ENCODE measurements at places on chromosomes 5 and 9.

DNA sequence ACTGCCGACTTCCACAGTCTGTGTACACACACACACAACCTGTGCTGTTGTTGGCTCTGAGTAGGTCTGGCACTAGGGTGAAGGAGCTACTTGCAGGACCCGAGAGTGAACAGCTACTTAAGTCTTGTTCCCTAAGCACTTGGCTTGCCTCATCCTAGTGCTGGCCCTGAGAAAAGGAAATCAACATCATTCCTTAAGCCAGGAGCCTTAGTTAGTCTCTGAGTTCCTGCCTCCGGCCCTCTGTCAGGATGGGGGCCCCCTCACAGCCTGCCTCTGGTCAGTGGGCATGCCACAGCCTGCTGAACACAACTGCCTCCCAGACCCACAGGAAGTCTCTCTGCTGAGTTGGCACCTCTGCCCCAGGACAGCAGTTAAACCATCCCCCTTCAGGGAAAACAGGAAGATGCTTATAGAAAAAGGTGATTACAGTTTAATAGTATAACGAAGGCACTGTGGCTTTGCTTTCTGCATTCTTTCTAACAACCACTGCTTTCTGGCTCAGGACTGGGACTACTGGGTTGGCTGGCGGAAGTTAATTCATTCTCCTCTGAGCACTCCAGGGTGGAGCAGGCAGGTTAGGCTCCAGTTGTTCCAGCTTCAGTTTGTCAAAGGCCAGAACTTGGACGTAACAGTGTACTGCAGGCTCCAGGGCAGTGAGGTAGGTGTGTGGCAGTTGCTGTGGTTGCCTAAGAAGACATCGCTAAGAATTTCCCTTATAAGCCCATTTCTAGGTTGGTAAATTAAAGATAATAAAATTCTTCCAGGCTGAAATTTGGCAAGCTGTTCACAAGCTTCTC, 2.8 kb downstream of the MAMDC2 start:
- no peak for DNase-seq

DNA sequence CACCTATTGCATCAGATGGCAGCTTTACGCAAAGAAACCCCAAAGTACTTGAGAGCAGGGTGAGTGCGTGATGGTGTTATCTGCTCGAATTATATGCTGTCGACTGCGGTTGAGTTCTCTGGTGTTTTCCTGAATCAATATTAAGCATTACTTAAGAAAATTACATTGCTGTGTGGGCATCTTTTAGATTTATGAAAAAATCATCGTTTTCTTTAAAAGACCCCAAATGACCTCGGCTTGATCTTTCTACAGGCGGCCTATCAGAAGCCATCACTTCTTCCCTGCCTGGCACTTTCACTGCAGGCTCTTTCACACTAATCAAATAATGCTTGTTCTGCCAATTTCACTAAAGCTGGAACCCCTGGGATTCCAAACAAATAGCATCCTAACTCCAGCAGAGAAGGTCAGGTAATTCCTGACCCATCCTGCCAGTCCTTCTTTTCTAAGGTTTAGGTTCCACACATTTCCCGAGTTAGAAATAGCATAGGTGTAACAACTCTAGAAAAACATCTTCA, 1.7 kb downstream of the UBE2QL1 start:
- DNase-seq, result no peak

- DNase-seq, result no peak
Measured at GRCh38 chr9:4171261-4171900, 128.5 kb downstream of the GLIS3 start.

DNA sequence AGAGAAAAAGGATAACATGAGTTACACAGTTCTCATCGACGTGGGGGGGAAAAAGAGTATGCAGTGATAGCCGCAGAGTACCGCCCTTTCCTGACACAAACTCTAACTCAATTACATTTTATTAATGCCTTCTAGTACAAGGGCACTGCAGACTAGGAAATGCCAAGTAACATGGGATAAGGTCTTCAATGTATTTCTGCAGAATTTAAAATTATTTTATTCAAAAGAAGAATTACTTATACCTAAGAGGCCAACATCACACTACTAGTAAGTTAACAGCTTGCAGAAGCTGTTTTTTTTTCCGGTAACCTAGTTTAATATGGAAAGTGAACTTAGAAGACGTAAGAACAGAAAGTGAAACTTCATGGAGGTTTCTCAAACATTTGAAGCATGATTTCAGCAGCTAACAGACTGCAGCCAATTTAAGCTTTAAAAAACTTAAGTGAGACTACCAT, 3.9 kb downstream of the SETX start:
- DNase-seq, result no peak

GRCh38 chr5:79456400-79456799, 57.5 kb downstream of the HOMER1 start:
- no peak for DNase-seq

GRCh38 chr5:43639566-43639965, 36.6 kb downstream of the NNT start:
- DNase-seq, result no peak

DNA sequence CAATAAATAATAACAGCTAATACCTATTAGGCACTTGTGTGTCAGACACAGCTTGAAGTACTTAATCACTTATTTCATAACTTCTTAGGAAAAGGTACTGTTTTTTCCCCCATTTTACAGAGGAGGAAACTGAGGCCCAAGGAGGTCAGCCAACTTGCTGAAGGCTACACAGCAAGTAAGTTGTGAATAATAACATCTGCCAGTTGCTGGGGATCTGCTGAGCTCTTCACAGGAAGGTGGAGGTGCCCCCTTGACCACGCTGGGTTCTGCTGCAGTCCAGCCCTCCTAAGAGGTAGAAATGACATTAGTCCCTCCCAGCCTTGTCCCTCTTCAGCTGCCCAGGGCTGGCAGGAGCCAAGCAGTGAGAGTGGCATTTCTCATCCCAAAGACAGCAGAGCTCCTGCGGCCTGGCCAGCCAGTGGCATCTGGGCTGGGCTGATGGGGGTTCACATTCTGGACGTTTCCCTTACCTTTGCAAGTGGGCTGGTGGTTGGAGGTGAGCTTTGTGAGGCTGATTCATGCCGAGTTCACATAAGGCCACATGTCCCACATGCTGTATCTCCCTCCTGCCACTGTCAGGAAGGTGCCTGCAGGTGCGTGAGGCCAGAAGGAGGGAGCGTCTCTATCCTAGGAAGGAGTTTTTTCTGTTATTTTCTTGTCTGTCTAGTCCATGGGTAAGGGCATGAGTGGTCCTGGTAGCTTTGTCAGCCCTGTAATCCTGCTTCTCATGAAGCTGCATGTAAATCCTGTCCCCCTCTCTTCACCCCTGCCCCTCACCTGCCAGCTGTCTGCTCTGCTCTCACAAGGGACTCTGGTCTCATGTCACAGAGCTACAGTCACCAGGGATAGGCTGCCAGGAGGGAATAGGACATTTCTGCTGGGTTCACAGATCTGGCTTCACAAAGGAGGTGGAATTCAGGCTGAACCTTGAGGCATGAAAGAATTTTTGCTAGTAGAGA, 171.7 kb downstream of the MACROH2A1 start:
- DNase-seq, result no peak

DNA sequence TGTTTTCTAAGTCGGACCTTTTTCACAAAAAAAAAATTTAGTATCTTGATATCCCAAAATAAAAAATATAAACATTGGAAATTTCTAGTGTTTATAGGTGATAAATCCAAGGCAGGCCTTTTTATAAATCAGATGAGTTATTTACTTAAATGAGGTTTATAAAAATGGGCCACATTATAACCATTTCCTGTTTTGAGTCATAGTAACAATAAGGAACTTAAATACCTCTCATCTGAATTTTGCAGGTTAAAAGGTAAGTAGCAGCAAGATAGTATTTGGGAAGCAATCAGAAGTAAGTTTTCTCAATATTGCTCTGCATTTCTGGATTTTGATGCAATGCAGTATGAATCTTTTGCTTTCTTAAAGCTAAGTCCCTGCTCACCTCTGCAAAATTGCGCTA, 3.9 kb downstream of the SPTAN1 start:
- no peak for DNase-seq

GRCh38 chr9:81964218-81965171, 21.2 kb downstream of the SPATA31D3 start:
- DNase-seq, result no peak

GRCh38 chr5:168342151-168342825, 50.8 kb downstream of the WWC1 start:
- DNase-seq, result no peak

DNA sequence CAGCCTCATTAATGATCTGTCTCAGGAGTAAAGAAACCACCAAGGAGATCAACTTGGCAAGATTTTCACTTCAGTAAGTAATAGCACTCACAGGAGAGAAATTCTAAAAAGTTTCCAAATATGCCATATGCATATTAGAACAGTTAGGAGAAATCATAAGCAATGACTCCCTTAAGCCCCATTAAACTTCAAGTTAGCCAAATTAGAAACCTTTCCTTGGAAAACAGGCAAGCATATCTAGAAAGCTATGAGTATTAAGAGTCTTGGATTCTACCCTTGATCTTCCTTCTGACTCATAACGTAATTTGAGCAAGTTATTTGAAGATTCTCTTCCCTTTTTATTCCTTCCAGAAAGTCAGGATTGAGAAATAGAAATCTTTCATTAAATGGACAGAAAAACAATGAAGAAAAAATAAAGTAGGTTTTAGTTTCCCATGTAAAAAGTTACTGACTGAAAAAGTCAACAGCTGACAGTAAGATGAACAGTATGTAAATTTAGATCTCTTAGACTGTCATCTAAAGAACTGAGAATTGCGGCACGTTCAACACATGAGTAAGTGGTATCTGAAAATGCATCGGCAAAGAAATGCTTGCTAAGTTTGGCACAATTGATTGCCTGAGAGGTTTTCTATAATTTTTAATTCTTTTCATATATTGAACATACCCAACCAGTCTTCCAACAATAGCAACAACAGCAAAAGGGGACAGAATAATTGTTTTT, 565.7 kb upstream of the FTMT start:
- no peak for DNase-seq

DNA sequence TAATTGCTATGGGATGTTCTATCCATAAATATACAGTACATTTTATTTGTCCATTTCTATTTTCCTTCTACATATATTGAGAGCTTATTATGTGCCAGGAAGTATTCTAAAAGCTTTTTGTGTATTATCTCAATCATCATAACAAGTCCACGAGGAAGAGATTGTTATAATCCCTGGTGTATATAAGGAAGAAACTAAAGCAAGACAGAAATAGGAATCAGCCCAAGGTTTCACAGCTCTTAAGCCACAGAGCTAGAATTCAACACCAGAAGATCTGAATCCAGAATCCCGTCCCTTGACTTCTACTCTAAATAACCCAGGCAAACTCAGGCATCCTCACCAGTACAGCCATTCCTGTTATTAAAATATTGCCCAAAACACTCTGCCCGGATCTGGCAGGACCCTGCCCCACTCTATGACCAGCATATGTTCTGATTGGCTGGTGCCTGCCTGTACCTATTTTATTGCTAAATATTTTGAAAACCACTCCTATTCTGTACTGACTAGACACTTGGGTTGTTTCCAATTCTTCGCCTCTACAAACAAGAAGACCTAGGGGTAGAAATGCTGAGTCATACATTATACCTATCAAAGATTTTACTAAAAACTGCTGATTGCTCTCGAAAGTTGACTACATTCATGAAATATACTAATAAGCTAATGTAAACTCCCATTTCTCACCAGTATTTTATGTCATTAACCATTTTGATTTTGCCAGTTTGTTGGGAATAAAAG, 297.4 kb downstream of the ENC1 start:
- no peak for DNase-seq

GRCh38 chr5:124825250-124825982, 79.0 kb upstream of the ZNF608 start:
- no peak for DNase-seq
